GM23248 (cell line): ENCODE measurements at places on chromosomes 5 and 9. TPM values are rescaled to one million over a fixed set of nuclear protein-coding genes. Genes with fewer than 3 reads are reported as not detected.

GRCh38 chr9:133919253-133920115 is 72.6 kb downstream of the VAV2 start:
- DNase-seq = no peak
- no peak overlapping the region for H3K4me3 ChIP-seq
- no peak overlapping the region for H3K27ac ChIP-seq

- no peaks in the 10 kb centered on the region for H3K27me3 ChIP-seq
- no peak for DNase-seq
- peaks cover 14% of the 10 kb centered on the region for H3K4me1 ChIP-seq
- no peak overlapping the region for H3K27ac ChIP-seq
- H3K36me3 ChIP-seq = no peaks in the 10 kb centered on the region
- no peak overlapping the region for H3K4me3 ChIP-seq
Measured at GRCh38 chr5:158811921-158812320, 287.8 kb downstream of the EBF1 start.

DNA sequence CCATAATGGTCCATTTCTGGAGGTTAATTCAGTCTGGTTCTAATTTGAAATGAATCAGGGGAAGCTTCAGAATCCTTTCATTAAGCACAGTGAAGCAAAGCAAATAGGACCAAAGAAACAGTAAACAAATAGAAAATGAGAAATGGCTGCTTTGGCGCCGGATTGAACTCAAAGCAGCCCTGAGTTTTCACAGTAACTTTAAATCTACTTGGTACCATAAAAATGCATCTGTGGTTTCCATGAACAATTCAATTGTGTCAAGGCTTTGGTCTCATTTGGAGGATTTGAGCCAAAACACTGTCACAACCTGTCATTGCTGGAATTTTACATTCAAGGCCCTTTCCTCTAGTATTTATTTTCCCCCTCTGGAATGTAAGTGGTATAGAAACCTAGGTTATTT is 25.9 kb upstream of the DAPK1 start:
- no peaks in the 10 kb centered on the region for H3K36me3 ChIP-seq
- no peak for DNase-seq
- H3K27ac ChIP-seq = no peak overlapping the region
- no peak overlapping the region for H3K4me3 ChIP-seq
- no peaks in the 10 kb centered on the region for H3K4me1 ChIP-seq

GRCh38 chr5:116358911-116359418 is 215.7 kb downstream of the SEMA6A start:
- DNase-seq = no peak
- H3K27me3 ChIP-seq = no peaks in the 10 kb centered on the region
- H3K4me3 ChIP-seq = no peak overlapping the region

GRCh38 chr9:124399323-124399967 is 15.8 kb downstream of the PSMB7 start:
- peaks cover 26% of the 10 kb centered on the region for H3K4me1 ChIP-seq
- peak overlapping the region; percentile 16 for H3K4me3 ChIP-seq
- no peaks in the 10 kb centered on the region for H3K27me3 ChIP-seq
- DNase-seq = peak; percentile 82
- H3K36me3 ChIP-seq = peaks cover 31% of the 10 kb centered on the region
- peak overlapping the region; percentile 69 for H3K27ac ChIP-seq

GRCh38 chr9:83512621-83513020 is 25.6 kb downstream of the FRMD3 start:
- no peak overlapping the region for H3K27ac ChIP-seq
- no peak overlapping the region for H3K4me3 ChIP-seq
- peaks cover 8% of the 10 kb centered on the region; the same call in 1 of the 2 replicates for H3K4me1 ChIP-seq
- no peak for DNase-seq
- no peaks in the 10 kb centered on the region for H3K36me3 ChIP-seq
- H3K27me3 ChIP-seq = no peaks in the 10 kb centered on the region

DNA sequence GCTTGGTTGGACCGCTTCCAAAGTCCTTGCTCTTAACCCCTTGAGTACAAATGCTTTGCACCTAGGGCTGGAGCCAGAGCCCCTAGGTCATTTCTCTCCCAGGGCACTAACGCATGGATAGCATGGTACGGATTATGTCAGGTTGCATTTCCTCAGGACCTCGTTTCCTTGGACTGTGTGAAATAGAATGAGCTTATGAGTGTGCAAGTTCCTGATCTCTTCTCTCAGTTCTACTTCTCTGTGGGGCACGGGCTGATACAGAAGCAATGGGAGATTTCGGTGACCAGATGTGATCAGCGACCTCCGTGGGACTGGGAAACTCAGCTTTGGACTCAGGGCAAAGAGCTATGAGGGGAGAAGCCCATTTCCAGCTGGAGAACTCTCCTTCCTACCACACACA is 14.2 kb downstream of the SPARC start:
- peaks cover 84% of the 10 kb centered on the region for H3K4me1 ChIP-seq
- no peak for DNase-seq
- H3K4me3 ChIP-seq = no peak overlapping the region
- peak overlapping the region; percentile 99 for H3K27ac ChIP-seq
- no peaks in the 10 kb centered on the region for H3K27me3 ChIP-seq

GRCh38 chr9:130741831-130742449 is 48.4 kb downstream of the EXOSC2 start:
- no peaks in the 10 kb centered on the region for H3K36me3 ChIP-seq
- no peak overlapping the region for H3K4me3 ChIP-seq
- H3K27me3 ChIP-seq = no peaks in the 10 kb centered on the region
- DNase-seq = peak; percentile 80
- peak overlapping the region; percentile 48 for H3K27ac ChIP-seq
- peaks cover 5% of the 10 kb centered on the region for H3K4me1 ChIP-seq

- H3K36me3 ChIP-seq = no peaks in the 10 kb centered on the region
- peak overlapping the region; percentile 41 for H3K4me3 ChIP-seq
Measured at GRCh38 chr5:96026406-96027041, 64.9 kb upstream of the ELL2 start.

DNA sequence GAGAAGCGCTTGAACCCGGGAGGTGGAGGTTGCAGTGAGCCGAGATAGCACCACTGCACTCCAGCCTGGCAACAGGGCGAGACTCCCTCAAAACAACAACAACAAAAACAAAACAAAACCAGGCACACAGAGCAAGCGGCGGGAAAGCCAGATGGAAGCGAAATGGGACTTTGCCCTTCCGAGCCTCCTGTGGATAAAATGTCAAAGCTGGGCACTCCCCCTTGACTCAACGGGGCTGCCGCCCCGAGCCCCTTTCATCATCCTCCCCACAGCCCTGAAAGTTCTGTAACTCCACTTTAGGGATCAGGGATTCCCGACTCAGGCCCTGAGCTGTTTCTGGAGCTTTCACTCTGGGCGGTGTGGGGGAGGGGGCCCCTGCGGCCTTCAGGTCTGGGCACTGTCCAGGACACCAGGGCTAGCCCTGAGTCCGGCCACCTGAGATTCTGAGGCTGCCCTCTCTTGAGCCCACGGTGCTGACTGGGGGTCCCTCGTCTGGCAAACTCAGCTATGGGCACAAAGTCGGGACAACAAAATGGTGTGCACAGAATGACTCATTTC is 30.6 kb upstream of the OBP2B start:
- H3K4me1 ChIP-seq = no peaks in the 10 kb centered on the region
- no peaks in the 10 kb centered on the region for H3K36me3 ChIP-seq
- DNase-seq = no peak
- H3K4me3 ChIP-seq = no peak overlapping the region
- no peak overlapping the region for H3K27ac ChIP-seq

GRCh38 chr5:132385326-132386105 is 16.0 kb downstream of the SLC22A5 start:
- no peak overlapping the region for H3K4me3 ChIP-seq
- H3K27ac ChIP-seq = 0 out of 2 replicates have a peak overlapping the region, but pooled peaks have one; percentile 20
- H3K36me3 ChIP-seq = no peaks in the 10 kb centered on the region
- peak; percentile 79 for DNase-seq
- H3K4me1 ChIP-seq = peaks cover 37% of the 10 kb centered on the region
- H3K27me3 ChIP-seq = no peaks in the 10 kb centered on the region

DNA sequence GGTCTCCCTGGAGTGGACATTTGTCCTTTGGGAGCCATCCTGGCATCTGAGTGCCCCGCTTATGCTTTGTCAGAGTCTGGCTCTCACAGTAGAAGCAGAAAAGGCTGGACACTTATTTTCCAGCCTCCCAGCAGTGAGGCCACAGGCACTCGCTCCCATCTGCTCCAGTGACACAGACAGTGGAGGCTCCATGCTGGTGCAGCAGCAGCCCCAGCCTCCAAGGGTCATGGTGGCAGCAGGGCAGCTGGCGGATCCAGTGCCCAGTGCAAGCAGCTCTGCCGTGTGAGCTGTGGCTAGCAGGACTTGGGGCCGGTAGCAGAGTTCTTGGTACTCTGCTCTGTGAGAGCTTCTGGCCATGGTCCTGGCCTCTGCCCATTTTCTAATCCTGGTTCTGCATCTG is 157.3 kb upstream of the ALDH1B1 start:
- H3K27ac ChIP-seq = no peak overlapping the region
- H3K4me1 ChIP-seq = no peaks in the 10 kb centered on the region
- H3K4me3 ChIP-seq = no peak overlapping the region
- no peak for DNase-seq
- H3K36me3 ChIP-seq = no peaks in the 10 kb centered on the region

DNA sequence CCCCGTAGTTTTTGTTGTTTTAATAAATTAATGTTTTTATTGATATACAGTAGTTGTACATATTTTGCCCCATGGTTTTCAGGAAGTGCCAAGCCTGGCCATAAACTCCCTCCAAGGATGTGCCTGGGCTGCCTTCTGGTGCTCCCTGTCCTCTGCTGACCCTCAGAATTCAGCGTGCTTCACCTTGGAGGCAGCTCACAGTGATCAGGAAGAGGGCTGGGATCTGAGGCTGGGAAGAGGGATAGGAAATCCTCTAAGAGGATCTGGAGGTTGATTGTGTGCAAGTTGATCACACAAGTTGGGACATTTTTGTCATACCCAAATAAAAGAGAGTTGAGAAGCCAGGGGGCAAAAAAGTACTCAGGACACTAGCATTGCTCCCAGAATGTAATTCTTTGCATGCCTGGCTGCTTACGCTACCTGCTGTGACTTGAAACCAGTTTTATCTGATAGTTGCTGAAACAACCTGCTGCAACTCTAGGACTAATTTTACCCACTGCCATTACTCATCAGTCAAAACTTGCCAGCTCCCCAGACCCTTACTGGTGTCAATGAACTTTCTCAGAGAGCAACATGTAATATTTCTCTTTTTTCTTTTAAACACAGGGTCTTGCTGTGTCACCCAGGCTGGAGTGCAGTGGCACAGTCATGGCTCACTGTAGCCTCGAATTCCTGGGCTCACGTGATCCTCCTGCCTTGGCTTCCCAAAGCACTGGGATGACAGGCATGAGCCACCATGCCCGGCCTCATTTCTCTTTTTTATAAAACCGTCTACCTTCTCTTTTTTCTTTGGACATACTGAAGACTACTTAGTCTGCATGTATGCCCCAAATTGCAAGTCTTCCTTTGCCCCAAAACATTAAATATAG is 29.0 kb downstream of the PDE6A start:
- peaks cover 9% of the 10 kb centered on the region for H3K27me3 ChIP-seq
- H3K4me1 ChIP-seq = no peaks in the 10 kb centered on the region
- no peak overlapping the region for H3K4me3 ChIP-seq
- no peaks in the 10 kb centered on the region for H3K36me3 ChIP-seq

DNA sequence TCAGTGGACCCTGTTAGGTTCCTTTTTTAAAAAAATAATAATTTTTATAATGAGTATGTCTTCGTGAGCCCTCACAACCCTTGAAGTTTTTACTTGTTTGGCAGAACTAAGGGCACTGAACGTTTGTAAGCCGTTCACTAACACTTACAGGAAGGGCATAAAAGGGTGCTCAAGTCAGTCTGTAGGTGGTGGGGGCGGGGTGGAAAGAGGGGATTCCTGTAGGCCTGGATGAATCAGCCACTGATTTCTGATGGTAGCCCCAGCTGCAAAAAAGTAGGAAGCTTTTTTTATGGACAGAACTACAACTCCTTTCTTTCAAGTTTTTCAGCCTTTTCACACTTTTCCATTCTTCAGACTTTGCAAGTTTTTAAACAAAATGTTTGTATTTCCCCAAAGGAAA is 35.8 kb downstream of the PIK3R1 start:
- no peaks in the 10 kb centered on the region for H3K36me3 ChIP-seq
- no peak overlapping the region for H3K4me3 ChIP-seq
- DNase-seq = no peak
- H3K27ac ChIP-seq = peak overlapping the region; percentile 53
- H3K4me1 ChIP-seq = peaks cover 46% of the 10 kb centered on the region

DNA sequence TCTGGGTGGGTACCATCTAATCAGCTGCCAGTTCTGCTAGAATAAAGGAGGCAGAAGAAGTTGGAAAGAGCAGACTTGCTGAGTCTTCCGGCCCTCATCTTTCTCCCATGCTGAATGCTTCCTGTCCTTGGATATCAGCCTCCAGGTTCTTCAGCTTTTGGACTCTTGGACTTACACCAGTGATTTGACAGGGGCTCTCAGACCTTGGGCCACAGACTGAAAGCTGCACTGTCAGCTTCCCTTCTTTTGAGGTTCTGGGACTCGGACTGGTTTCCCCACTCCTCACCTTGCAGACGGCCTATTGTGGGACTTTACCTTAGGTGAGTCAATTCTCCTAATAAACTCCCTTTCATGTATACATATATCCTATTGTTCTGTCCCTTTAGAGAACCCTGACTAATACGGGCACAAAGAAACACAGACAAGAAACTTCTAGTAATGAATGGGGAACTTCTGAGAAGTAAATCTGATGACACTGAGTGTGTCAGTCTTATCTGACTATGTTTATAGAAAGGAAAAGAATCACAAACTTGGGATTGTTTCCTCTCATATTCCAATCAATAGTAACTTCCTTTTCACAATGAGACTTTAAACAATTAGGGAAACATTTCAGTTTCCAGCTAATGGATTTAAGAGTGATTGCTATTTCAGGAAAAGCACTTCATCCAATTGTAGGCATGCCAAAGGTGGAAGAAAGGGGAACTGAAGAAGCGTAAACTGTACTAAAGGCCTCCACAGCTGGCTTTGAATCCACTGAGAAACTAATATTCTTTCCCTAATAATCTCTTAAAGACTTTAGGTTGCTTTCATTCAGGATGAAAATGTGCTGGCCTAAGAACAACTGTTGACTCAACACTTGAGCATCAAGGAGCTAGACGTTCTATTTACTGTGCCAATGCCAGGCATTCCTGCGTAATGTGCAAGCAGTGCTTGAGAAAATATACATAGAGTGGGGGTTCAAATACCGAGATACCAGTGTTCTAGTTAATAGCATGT is 127.9 kb upstream of the PTGER4 start:
- peak overlapping the region; percentile 65 for H3K27ac ChIP-seq
- no peaks in the 10 kb centered on the region for H3K36me3 ChIP-seq
- peaks cover 21% of the 10 kb centered on the region for H3K4me1 ChIP-seq
- peak overlapping the region; percentile 36 for H3K4me3 ChIP-seq

- H3K36me3 ChIP-seq = no peaks in the 10 kb centered on the region
- DNase-seq = no peak
- H3K27me3 ChIP-seq = no peaks in the 10 kb centered on the region
- no peak overlapping the region for H3K27ac ChIP-seq
Measured at GRCh38 chr9:11328326-11328725, 715.5 kb upstream of the PTPRD start.

- no peak overlapping the region for H3K4me3 ChIP-seq
- peaks cover 7% of the 10 kb centered on the region for H3K4me1 ChIP-seq
- H3K36me3 ChIP-seq = no peaks in the 10 kb centered on the region
- H3K27me3 ChIP-seq = no peaks in the 10 kb centered on the region
- DNase-seq = peak; percentile 75
- H3K27ac ChIP-seq = no peak overlapping the region
Measured at GRCh38 chr9:100595391-100596199, 17.7 kb downstream of the CAVIN4 start.

C7 gene
- not detected in 2 replicates for total RNA-seq

FAM78A gene
- 0.38 and 1.1 TPM in 2 replicates for total RNA-seq

ARL15 gene
- 7.8 and 15.4 TPM in 2 replicates for total RNA-seq

GFI1B gene
- not detected in 2 replicates for total RNA-seq

DNM1 gene
- total RNA-seq = 11.3 and 12.1 TPM in 2 replicates

OLFM1 gene
- 17.0 and 18.6 TPM in 2 replicates for total RNA-seq
